ENCODE measurements at places on chromosomes 3 and 15.
A peak's percentile ranks its signal among the peaks of the same experiment; 100 is the strongest.

- no peak for DNase-seq
Measured at GRCh38 chr3:150130404-150131100, 159.9 kb upstream of the PFN2 start.

GRCh38 chr3:158453865-158454264, 117.1 kb upstream of the MLF1 start:
- DNase-seq: no peak

- no peak for DNase-seq
Measured at GRCh38 chr3:58116161-58116955, 94.4 kb downstream of the DNASE1L3 start.

DNA sequence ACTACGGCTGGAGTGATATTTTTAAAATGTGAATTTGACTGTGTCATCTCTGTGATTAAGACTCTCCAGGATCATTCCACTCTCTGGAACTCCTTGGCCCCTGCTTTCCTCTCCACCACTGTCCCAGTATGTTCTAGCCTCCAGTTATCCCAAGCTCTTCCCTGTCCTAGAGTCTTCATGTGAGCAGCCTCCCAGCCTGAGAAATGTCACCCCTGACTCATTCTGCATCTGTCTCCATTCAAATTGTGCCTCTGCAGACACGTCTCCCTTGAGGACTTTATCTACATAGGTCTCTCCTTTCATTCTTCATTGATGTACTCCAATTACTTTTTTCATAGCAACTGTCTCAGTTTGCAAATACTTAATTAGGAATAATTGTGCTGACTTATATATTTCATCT, 317.7 kb upstream of the ADAMTS9 start:
- peak; percentile 41 for DNase-seq

DNA sequence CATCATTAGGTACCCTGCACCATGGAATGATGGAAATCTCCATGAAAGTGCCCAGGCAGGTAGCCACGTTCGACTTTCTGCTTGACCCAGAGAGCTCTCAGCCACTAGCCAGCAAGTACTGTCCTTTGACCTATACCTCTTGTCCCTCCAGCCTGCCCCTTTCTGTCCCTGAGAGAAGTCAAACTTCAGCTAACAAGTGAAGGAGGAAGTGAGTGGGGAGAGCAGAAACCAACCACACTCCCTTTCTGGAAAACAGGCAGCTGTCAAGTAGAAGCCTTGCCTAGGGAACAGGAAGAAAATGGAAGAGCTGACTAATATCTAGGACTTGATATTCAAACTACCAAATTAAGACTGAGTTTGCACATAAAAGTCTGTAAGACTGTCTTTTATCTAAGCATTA, 30.3 kb upstream of the FSTL1 start:
- no peak for DNase-seq

GRCh38 chr15:51093839-51094605, 684 bp downstream of the TNFAIP8L3 start:
- DNase-seq: no peak

GRCh38 chr3:74214286-74214685, 400.2 kb downstream of the CNTN3 start:
- no peak for DNase-seq

GRCh38 chr15:77018796-77019505, 24.0 kb downstream of the PSTPIP1 start:
- DNase-seq: no peak

GRCh38 chr3:114428044-114428595, 134.3 kb downstream of the TIGIT start:
- DNase-seq: no peak

DNA sequence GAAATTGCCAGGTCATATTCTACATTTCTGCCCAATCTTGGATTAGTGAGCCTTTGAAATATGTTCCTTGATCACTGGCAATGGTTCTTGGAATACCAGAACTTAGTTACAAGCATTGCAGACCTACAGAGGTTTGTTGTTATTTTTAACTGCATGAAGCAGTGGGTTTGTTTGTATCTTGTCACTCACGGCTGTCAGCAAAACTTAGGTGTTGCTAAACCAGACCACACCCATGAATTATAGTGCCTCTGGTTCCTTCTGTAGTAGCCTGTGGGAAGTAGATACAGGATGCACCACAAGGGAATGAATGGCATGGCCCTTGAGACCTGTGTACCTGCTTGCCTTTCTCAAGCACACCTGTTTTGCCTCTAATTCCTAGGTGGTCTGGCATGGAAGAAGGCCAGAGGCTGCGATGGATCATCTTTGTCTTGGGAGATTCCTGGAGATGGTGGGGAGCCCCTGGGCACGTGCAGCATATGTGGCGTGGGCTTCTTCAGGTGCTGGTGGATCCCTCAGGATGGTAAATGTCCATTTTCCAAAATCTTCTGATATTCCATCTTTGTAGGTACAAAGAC, 138.8 kb downstream of the SNRPN start:
- no peak for DNase-seq

DNA sequence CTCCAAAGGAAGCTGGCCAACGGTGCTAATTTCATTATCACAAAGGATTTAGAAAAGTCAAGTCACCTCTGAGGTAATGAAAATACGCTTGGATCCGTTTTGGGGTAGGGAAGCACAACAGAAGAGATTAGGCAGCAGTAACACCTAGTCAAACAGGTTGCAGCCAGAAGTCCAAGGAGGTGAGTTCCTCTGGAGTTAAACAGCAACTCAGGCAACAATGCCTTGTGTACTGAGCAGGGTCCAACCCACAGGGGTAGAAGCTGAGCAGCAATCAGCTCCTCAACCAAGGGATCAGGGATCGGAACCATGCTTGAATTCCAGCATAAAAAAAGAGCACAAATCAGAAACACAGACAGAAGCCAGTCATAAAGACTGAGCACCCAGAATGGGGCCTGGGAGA, 88.1 kb upstream of the SPRED1 start:
- DNase-seq: no peak

- DNase-seq: no peak
Measured at GRCh38 chr3:171189394-171190080, 163.0 kb upstream of the SLC2A2 start.

GRCh38 chr3:76997733-76998132, 42.2 kb upstream of the ROBO2 start:
- DNase-seq: no peak

DNA sequence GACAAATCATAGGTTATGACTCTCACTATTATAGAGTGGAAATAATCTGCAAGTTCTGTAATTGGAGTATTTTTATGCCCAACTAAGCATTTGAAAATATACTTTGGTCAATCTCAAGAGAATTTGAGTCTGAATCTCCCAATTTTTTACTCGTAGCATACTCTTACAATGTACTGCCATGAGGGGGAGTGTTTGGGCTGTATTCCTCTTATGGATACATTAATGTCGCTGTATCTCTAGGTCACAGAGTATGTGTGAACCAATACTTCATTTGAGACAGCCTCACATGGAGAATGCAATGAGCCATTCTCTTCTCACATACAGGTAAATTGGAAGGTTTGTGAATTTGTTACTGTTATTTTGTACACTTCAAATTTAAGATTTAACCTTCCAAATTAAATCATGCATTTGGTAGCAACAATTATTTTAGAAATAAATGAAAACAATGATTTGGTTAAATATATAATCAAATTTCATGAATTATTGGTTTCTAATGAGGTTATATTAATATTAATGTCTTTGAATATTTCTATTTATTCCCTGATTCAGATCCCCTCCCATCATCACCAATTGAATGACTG, 5.5 kb upstream of the CD200 start:
- peak; percentile 67 for DNase-seq

- no peak for DNase-seq
Measured at GRCh38 chr3:117322866-117323265, 613.3 kb downstream of the TUSC7 start.

GRCh38 chr3:58236527-58237237, 910 bp upstream of the ABHD6 start:
- DNase-seq: no peak

- no peak for DNase-seq
Measured at GRCh38 chr3:10364806-10365205, 43.9 kb upstream of the SEC13 start.

GRCh38 chr3:1091286-1091685, 1.5 kb upstream of the CNTN6 start:
- peak; percentile 55 for DNase-seq

DNA sequence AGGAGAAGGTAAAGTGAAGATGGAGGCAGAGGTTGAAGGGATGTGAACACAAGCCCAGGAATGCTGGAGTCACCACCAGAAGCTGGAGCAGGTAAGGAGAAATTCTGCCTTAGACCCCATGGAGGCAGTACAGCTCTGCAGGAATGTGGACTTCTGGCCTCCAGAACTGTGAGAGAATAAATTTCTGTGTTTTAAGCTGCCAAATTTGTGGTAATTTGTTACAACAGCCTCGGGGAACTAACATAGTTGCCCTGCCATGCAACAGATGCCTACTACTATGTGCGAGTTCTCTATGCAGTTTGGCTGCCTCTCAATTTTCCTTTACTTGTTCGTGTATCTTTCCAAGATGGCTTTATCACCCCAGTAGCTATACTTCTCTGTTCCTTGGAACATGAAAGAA, 394.1 kb downstream of the TUSC7 start:
- no peak for DNase-seq

GRCh38 chr3:174495311-174495710, 363.8 kb upstream of the NAALADL2 start:
- no peak for DNase-seq

DNA sequence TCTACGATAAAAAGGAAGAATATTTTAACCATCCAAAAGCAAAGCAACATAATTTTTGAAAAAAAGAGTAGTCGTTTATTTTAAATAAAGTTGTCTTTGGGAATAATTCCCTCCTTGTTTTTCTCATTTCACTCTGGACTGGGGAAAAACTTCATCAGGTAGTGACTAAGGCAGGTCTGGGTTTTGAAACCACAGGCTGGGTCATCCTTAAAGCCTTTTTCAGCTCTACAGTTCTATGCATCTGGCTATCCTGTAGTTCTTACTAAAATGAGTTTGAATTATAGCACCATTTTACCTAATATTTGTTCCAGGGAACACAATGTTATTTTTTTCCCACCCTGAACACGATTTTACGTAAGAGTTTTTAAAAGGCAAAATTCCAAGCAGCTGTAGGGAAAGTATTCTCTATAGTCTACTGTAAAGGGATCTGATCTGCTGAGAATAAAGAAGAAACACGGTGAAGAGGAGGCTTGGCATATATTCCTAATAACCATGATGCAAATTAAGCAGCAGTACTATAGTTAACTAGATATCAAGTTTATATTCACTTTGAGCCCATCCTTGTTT, 107.7 kb downstream of the OSBPL10 start:
- DNase-seq: no peak

DNA sequence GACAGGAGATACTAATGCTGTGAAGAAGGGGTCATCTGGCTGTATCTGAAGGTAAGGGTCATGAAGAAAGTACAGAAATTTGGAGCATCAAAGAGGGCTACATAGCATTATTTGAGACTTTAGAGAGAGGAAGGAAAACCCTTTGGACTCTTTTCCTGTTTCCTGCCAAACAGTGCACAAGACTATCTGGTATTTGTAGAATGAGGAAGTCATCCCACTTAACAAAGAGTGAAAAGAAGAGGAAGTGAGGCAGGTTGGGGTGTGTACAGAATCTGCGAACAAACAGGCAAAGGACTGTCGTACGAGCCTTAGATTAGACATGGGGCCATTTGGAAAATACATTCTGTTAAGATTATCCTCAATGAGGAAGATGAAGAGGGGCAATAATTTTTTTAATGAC, 546.8 kb upstream of the EPHA6 start:
- no peak for DNase-seq

GRCh38 chr3:141476033-141476432, 10.8 kb upstream of the RASA2 start:
- DNase-seq: no peak

DNA sequence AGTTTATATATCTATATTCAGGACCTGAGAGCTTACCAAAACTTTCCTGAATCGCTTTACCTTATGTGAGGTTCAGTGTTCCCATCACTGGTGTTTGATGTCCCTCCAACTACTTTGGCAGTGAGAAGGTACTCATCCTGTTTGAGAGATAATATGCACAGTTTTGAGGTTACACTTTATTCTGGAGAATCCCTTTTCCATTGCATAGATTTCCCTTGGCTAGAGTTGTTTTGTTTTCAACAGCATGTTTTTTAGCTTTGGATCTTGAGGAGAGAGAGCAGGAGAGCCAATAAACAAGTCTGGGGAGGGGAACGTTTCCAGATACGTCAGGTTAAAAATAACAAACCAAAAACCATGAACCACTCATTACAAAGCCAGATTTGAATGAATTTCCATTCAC, 33.6 kb downstream of the CD200 start:
- DNase-seq: no peak

- peak; percentile 93 for DNase-seq
Measured at GRCh38 chr3:14410503-14411165, 8.2 kb downstream of the SLC6A6 start.
